NCI-H1048 (cell line): ENCODE measurements at places on chromosomes 7 and 10.

GRCh38 chr7:128550920-128551319, 74.4 kb downstream of the METTL2B start:
- no peak for DNase-seq

DNA sequence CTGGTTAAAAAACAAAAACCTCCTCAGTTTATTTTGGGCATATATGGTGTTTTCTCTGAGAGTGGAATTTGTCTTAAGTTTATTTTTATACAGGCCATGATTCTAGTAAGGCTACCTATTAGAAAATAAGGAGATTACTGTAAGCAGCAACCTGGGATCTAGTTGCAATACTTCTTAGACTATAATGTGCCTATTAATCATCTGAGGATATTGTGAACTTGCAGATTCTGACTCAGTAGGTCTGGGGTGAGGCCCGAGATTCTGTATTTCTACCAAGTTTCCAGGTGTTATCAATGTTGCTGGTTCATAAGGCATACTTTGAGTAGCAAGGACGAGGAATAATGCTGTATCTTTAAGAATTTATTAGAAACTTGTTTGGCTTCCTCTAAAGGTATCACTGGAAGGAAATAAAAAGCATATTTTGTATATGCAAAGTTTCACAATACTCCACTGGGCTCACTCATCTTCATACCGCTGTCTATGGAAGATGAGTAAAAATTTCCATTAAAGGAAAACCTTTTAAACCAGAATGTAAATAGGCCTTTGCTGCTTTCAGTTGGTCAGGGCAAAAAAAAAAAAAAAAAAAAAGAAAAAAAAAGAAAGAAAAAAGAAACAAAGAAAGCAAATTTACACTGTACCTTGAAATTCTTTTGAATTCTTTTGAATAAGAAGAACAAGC, 105.8 kb downstream of the BMPER start:
- DNase-seq = no peak

DNA sequence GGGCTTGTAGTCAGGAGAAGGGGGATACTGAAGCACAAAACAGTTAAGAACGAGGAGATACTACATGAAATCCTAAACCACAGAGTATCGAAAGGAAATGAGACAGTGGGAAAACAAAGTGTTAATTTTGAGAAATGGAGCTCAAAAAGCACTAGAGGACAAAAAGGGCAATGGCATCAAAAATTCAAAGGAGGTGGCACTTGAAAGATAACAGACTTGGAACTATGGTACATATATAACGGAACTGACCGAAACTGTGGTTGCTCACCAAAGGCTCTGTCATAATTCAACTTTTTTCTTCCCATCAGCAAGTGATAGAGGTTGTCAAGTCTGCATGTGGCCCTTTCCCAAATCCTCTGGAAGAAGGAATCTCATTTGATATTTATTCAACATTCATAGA, 97.0 kb downstream of the CABCOCO1 start:
- DNase-seq = no peak

DNA sequence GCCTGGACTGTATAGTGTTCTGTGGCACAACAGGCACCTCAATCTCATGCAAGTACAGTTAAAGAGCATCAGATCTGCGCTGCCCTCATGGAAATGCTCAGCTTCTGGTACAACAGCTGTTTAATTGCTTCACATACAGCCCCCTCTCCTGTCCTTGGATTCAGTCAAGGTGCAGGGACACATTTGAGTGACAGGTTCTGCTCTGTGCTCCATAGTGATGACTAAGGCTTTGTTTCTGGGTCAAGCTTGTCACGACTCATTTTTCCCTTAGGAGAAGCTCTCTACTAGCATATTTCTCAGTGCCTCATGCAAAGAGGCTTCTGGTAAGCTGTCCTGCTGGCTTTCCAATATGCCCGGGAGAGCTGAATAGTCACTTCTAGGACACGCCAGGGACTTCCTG, 26.8 kb upstream of the MYO3A start:
- no peak for DNase-seq

- DNase-seq = no peak
Measured at GRCh38 chr7:127586346-127586745, 950 bp upstream of the GCC1 start.

- DNase-seq = no peak
Measured at GRCh38 chr10:127267442-127267841, 71.1 kb upstream of the INSYN2A start.

GRCh38 chr7:15007507-15007906, 105.0 kb upstream of the DGKB start:
- no peak for DNase-seq

DNA sequence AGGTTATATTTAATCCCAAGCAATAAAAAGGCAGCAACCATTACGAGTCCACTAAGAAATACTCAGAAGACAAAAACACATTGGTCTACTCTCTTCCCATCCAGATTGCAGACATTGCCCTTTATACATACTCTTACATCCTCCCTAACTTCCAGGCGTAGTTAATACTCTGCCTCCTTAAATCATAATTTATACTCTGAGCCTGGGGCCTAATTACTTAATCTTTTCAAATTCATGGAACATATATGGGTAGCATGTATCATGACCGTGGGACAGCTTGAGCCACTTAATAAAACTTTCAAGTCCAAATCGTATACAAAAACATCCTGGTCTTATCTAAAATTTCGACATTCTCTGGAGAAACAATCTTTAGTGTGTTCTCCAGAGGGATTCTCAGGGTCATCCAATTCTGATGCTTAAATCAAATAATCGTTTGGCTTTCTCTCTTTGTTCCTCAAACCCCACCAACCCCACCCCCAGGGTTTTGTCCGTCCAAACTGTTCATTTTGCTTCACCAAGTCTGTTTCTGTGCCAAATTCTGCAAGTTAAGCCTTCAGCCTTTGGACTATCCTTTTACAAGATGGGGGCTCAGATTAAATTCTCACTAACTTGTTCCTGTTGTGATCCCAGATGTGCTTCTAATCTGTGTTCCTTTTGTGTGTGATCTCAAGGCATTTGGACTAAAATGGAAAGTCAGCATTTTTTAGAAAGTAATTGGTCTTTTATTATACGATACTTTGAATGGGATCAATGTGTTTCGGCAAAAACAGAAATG, 86.4 kb downstream of the ADAM12 start:
- no peak for DNase-seq

GRCh38 chr10:92756201-92757065, 66.7 kb downstream of the HHEX start:
- DNase-seq = no peak

GRCh38 chr10:7035126-7035761, 375.6 kb downstream of the SFMBT2 start:
- DNase-seq = no peak
